Diencephalon (tissue), 1 donor: ENCODE measurements at places on chromosomes 1 and 21. TPM values are rescaled to one million over a fixed set of nuclear protein-coding genes. Genes with fewer than 3 reads are reported as not detected.

Gene PGLYRP4
- not detected for total RNA-seq

Gene OR2T8
- not detected for total RNA-seq

Gene FLVCR1
- 38.8 TPM for total RNA-seq

Gene DCST2
- total RNA-seq = 0.46 TPM

Gene NBPF10
- 0.92 TPM for total RNA-seq

Gene NPHP4
- 14.5 TPM for total RNA-seq

Gene SLC2A5
- total RNA-seq = 2.8 TPM

Gene GBP7
- total RNA-seq = not detected

Gene CD1B
- not detected for total RNA-seq

Gene LAMC2
- 5.3 TPM for total RNA-seq

Gene URB1
- 16.6 TPM for total RNA-seq

Gene TYW3
- total RNA-seq = 9.0 TPM

Gene CLCNKB
- total RNA-seq = 0.92 TPM

Gene NFASC
- 46.4 TPM for total RNA-seq

Gene HAO2
- total RNA-seq = not detected

Gene WNT3A
- not detected for total RNA-seq

Gene CYP4A11
- total RNA-seq = 0.23 TPM

Gene C1QB
- 11.3 TPM for total RNA-seq

Gene SPATA46
- not detected for total RNA-seq

Gene IVL
- not detected for total RNA-seq

Gene RAP1GAP
- 47.1 TPM for total RNA-seq

Gene CD247
- total RNA-seq = 4.8 TPM

Gene USP21
- 14.5 TPM for total RNA-seq

Gene FAM110D
- total RNA-seq = 0.92 TPM

Gene SPRR1A
- total RNA-seq = not detected

Gene GPR37L1
- total RNA-seq = 6.5 TPM

Gene TEKT2
- total RNA-seq = 11.1 TPM

Gene TARS2
- total RNA-seq = 33.7 TPM

Gene RGS8
- 135 TPM for total RNA-seq

Gene PBX1
- total RNA-seq = 142 TPM

Gene ADGRL4
- total RNA-seq = 4.2 TPM

Gene POLR3GL
- 13.4 TPM for total RNA-seq
